Activated naive CD4-positive, alpha-beta T cell treated with anti-CD3 and anti-CD28 coated beads, Interleukin-2, amount 10 ng/mL, durations not matched to agents 7 days and 5 days (primary cell): ENCODE measurements at places on chromosomes 13 and 19.

- no peak overlapping the region for H3K27ac ChIP-seq
- DNase-seq: no peak
- H3K4me1 ChIP-seq: no peaks in the 10 kb centered on the region
- peaks cover 21% of the 10 kb centered on the region for H3K36me3 ChIP-seq
These were observed 86.7 kb downstream of the DNAJC3 start for GRCh38 chr13:95763601-95764000.

DNA sequence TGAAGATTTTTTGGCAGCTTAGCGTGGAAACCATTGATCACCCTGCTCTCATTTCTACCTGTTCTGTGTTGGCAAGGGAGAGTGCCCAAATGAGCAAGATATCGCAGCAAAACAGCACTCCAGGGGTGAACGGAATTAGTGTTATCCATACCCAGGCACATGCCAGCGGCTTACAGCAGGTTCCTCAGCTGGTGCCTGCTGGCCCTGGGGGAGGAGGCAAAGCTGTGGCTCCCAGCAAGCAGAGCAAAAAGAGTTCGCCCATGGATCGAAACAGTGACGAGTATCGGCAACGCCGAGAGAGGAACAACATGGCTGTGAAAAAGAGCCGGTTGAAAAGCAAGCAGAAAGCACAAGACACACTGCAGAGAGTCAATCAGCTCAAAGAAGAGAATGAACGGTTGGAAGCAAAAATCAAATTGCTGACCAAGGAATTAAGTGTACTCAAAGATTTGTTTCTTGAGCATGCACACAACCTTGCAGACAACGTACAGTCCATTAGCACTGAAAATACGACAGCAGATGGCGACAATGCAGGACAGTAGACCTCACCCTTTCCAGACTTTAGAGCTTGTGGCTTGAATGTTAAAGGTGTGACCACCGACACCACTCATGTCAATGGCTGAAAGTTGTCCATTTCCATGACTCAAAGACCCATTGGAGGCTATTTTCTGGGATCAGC, 5.8 kb downstream of the CEBPG start:
- no peak overlapping the region for H3K4me3 ChIP-seq
- peaks cover 35% of the 10 kb centered on the region for H3K36me3 ChIP-seq
- no peak overlapping the region for H3K27ac ChIP-seq
- no peak for DNase-seq
- no peaks in the 10 kb centered on the region for H3K27me3 ChIP-seq

- H3K4me1 ChIP-seq: peaks cover 59% of the 10 kb centered on the region
- DNase-seq: no peak
- peaks cover 8% of the 10 kb centered on the region for H3K27me3 ChIP-seq
- H3K27ac ChIP-seq: peak overlapping the region; percentile 83
- peak overlapping the region; percentile 2 for H3K4me3 ChIP-seq
These were observed 4.2 kb upstream of the RPS11 start for GRCh38 chr19:49491804-49492572.

DNA sequence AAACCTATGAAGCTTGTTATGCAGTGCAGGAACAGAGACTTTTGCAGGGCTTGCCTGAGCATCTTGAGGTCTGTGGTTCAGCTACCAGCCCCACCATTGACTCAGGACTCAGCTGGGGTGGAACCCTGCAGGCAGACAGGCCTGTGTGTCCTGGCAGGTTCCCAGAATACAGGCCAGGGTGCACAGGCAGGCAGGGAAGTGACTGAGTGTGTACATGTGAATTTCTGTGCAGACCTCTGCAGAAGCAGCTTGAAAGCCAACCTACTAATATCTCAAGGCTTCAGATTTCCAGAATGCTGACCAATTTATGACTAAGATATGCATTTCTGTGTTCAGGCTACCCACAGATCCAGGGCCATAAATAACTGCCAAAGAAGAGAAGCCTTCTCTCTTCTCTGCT, 254.4 kb downstream of the DLEU7 start:
- DNase-seq: no peak
- H3K4me3 ChIP-seq: no peak overlapping the region
- peaks cover 15% of the 10 kb centered on the region for H3K4me1 ChIP-seq
- no peaks in the 10 kb centered on the region for H3K36me3 ChIP-seq
- no peaks in the 10 kb centered on the region for H3K27me3 ChIP-seq

GRCh38 chr19:51809787-51810186, 14.8 kb downstream of the FPR3 start:
- H3K4me3 ChIP-seq: no peak overlapping the region
- H3K36me3 ChIP-seq: no peaks in the 10 kb centered on the region
- no peaks in the 10 kb centered on the region for H3K27me3 ChIP-seq
- DNase-seq: no peak
- H3K4me1 ChIP-seq: no peaks in the 10 kb centered on the region

DNA sequence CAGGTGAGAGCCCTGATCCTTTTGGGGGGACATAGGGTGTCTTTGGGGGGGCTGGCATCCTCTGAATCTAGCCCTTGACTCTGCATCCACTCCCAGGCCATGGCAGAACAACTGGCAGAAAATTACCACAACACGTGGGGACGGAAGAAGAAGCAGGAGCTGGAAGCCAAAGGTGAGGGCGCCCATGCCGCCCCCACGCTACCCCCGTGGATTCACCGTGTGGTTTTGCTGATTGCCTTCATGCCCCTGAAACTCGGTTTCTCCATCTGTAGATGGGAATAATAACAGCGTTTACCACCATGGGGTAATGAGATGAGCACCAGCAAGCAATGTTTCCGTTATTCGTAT, 72.9 kb downstream of the RYR1 start:
- no peak for DNase-seq
- H3K4me3 ChIP-seq: no peak overlapping the region
- H3K36me3 ChIP-seq: no peaks in the 10 kb centered on the region

DNA sequence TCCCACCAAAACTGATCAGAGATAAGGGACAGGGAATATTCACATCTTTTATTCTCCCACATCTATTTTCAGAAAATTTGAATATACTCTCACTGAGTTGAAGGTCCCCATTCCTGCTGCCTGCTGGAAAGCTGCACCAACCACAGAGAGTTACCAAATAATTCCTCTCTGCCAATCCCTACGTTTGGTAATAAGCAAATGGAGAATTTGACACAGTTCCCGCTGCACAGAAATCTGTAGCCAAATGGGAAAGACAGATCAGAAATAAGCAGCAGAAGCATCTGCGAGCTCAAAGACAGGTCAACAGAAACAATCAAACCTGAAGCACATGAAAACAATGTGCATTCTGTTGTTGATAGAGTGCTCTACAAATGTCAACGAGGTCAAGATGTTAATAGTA, 9.9 kb downstream of the ZNF112 start:
- no peak overlapping the region for H3K4me3 ChIP-seq
- no peaks in the 10 kb centered on the region for H3K4me1 ChIP-seq
- no peaks in the 10 kb centered on the region for H3K36me3 ChIP-seq

DNA sequence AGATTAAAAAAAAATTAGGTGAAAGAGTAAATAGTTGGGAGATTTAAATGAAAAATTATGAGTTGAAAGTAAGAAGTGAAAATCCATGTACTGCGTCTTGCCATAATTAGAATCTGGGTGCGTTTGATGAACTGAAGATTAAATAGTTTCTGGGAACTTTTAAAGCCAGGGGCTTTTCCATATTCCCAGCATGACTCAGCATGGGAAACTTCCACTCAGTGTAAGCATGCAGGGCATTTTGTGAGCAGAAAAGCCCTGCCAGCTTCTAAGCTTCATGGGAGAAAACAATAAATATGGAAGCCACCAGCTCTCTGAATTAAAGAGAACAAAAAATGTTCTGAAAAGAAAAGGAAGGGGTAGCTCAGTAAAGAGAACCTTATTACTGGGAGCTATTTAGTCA, 62.0 kb upstream of the EDNRB start:
- no peak overlapping the region for H3K4me3 ChIP-seq
- H3K27ac ChIP-seq: no peak overlapping the region
- DNase-seq: no peak
- H3K36me3 ChIP-seq: no peaks in the 10 kb centered on the region
- no peaks in the 10 kb centered on the region for H3K4me1 ChIP-seq
- no peaks in the 10 kb centered on the region for H3K27me3 ChIP-seq

DNA sequence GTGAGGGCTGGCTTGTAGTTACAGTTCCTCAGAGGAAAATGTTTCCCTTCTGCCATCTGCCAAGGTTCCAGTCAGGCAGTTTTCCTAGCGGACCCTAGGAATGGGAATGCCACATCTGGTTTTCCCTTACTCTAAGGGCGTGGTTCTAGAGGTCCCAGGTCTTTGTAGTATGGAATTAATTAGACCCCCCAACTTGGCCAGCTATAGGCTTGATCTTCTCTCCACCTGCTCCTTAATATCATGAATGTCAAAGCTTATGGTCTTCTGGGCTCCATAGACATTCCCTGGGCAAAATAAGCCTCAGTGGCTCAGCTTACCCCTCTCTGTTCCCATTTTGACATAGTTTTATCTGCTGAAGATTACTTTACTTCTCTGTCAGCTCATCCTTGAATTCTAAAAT, 70.0 kb downstream of the ZNF568 start:
- DNase-seq: no peak
- no peak overlapping the region for H3K27ac ChIP-seq
- H3K27me3 ChIP-seq: no peaks in the 10 kb centered on the region
- H3K4me1 ChIP-seq: no peaks in the 10 kb centered on the region

DNA sequence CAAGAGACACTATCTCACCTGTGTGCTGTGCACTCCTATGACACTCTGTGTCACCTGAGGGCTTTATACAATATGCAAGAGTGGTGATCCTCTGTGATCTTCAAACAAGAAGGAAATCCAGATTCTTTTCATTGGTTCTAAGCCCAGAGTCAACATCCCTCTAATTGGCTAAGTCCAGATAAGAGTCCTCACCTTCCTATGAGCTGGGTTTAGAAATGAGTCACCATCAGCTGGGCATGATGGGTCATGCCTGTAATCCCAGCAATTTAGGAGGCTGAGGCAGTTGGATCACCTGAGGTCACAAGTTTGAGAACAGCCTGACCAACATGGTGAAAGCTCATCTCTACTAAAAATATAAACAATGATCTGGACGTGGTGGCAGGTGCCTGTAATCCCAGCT, 144.4 kb downstream of the ZNF675 start:
- no peak overlapping the region for H3K4me3 ChIP-seq
- H3K27me3 ChIP-seq: no peaks in the 10 kb centered on the region
- H3K4me1 ChIP-seq: no peaks in the 10 kb centered on the region
- H3K36me3 ChIP-seq: no peaks in the 10 kb centered on the region
- DNase-seq: no peak
- no peak overlapping the region for H3K27ac ChIP-seq

DNA sequence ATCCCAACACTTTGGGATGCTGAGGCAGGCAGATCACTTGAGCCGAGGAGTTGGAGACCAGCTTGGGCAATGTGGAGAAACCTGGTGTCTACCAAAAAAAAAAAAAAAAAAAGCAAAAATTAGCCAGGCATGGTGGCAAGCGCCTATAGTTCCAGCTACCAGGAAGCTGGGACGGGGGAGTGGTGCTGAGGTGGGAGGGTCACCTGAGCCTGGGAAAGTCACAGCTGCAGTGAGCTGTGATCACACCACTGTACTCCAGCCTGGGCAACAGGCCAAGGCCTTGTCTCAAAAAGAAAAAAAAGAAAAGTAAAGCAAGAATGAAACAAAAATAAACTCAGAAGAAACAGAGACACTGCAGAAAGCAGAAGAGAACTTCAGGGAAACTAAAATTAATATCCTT, 31.6 kb downstream of the MTRF1 start:
- H3K4me1 ChIP-seq: no peaks in the 10 kb centered on the region
- H3K36me3 ChIP-seq: peaks cover 22% of the 10 kb centered on the region
- no peak for DNase-seq

DNA sequence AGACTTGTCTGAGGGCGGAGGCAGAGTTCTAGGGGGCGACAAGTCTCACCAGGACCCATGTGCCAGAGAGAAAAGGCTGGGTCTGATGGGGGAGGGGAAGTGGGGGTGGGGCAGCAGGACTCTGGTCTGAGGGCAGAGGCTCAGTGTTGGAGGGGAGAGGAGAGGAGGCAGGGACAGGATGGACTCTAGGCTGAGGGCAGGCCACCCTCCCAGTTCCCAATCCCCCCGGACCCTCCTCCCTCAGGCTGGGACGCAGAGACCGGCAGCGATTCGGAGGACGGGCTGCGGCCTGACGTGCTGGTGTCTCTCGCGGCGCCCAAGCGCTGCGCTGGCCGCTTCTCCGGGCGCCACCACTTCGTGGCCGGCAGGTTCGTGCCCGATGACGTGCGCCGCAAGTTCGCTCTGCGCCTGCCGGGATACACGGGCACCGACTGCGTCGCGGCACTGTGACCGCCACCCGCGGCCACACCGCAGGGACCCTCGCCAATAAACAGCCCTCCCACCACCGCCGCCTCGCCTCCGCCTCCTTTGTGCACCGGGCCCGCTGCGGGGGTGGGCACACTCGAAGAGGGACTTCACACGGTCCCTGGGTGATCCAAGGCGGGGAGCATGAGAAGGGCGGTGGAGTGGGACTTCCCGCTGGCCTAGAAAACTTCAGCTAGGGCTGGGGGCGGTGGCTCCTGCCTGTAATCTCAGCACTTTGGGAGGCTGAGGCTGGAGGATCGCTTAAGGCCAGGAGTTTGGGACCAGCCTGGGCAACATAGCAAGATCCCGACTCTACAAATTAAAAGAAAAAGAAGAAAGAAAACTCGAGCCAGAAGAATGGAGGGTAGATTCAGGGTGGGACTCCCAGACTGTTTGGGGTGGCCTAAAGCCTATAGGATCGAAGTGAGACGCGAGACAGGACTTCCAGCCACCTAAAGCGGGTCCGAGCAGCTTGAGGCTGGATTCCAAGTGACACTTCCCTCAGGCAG, 703 bp upstream of the CILP2 start:
- H3K4me3 ChIP-seq: no peak overlapping the region
- peaks cover 37% of the 10 kb centered on the region for H3K4me1 ChIP-seq
- peaks cover 63% of the 10 kb centered on the region for H3K27me3 ChIP-seq
- DNase-seq: no peak
- peak overlapping the region; percentile 49 for H3K27ac ChIP-seq

DNA sequence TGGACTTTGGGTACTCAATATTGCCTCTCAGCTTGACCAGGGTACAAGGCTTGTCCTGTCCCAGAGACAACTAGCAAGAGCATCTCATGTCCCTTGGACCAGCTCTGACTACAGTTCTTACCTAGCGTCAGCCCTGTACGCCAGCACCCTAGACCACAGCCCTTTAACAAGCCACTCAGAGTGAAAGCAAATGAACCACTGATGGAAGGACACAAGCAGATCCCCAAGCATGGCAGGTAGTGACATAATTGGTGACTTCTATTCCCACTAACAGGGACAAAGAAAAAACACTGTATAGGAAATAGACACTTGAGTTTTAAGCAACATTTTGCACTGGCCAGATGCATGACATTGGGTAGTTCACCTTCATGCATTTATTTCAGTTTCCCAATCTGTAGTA, 8.8 kb upstream of the LRCH1 start:
- no peak overlapping the region for H3K4me3 ChIP-seq
- no peak for DNase-seq
- no peak overlapping the region for H3K27ac ChIP-seq
- H3K4me1 ChIP-seq: peaks cover 9% of the 10 kb centered on the region
- peaks cover 7% of the 10 kb centered on the region for H3K27me3 ChIP-seq
- H3K36me3 ChIP-seq: no peaks in the 10 kb centered on the region

DNA sequence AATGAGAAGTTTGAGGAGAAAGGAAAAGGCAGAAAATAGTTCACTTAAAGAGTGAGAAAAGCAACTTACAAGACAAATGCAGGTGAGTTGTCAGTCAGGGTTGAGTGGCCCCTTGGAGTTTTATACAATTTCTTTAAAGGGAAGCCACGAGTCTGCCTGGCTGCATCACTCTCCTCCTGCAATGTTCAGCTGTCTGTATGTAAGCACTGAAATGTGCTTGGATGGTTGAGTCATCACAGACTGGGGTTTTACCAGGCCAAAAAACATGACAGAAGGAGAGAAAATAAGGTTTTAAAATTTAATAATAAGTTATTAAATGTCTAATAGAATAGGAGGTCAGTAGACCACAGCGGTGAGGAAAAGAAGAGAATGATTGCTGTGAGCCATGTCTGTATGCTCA, 51.0 kb upstream of the FGF14 start:
- no peak overlapping the region for H3K4me3 ChIP-seq
- no peak for DNase-seq
- peaks cover 6% of the 10 kb centered on the region for H3K27me3 ChIP-seq
- H3K4me1 ChIP-seq: peaks cover 3% of the 10 kb centered on the region
- no peaks in the 10 kb centered on the region for H3K36me3 ChIP-seq
